ENCODE measurements at places on chromosomes 11 and 22.
A peak's percentile ranks its signal among the peaks of the same experiment; 100 is the strongest.

DNA sequence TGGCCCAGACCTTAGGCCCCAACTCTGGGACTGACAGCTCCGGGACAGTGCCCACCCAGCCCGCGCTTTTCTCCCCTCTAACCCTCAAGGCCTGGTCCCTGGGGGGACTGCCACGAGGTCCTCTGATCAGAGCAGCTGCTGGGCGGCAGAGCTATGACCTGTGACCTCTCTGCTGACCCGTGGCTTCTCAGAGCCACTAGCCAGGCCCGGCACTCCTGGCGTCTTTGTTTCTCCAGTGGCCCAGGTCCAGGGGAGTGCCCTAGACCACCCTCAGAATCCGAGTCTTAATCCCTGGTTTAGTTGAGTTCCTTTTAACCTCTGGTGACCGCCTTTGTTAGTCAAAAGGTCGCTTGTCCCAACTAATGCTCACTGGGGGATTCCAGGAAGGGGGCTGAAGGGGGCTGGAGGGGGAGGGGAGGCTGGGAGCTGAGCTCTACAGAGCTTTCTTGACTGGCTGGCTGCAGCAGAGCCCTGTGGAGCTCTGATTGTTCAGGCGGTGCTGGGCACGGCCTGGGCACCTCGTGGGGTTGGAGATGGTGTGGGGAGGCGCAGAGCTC lies 1.2 kb downstream of the FBLN1 start:
- DNase-seq = no peak

DNA sequence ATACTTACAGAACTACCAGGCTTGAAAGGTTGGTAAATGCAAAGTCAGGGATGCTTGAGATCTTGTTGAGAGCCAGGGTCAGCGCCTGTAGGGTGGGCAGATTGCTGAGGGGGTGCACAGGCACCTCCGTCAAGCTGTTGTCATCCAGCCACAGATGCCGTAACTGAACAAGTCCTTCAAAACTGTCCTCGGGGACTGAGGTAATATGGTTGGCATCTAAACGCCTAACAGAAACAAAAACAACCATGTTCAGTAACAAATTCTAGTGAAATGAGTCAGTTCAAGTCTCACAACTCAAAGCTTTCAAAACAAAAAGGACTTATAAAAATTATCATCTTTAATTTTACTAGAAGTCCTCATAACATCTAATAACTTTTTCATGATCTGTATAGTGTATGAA lies 22.2 kb upstream of the CCDC34 start:
- peak; percentile 62 for DNase-seq

GRCh38 chr11:82871646-82872045 lies 28.6 kb downstream of the PRCP start:
- DNase-seq = no peak

- DNase-seq = peak; percentile 18
These were observed 78.9 kb upstream of the PLET1 start for GRCh38 chr11:112339566-112339965.

- no peak for DNase-seq
These were observed 7.0 kb upstream of the RRM1 start for GRCh38 chr11:4087551-4087950.

DNA sequence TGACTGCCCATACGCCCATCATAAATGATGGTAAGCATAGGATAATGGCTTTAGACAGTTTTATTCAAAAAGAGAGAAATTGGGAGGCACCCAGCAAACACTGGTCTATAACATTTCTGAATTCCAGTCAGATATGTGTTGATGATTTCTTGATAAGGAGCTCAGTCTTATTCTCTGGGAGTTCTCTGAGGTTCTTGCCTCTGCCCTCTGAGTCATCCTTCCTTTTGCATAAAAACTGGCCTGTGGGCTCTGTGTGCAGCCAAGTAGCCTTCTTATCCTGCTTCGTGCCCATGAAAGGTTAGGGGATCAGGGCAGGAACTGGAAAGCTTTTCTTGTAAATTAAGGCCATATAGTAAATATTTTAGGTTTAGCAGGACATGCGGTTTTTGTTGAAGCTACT lies 48.9 kb downstream of the FAR1 start:
- DNase-seq = no peak

DNA sequence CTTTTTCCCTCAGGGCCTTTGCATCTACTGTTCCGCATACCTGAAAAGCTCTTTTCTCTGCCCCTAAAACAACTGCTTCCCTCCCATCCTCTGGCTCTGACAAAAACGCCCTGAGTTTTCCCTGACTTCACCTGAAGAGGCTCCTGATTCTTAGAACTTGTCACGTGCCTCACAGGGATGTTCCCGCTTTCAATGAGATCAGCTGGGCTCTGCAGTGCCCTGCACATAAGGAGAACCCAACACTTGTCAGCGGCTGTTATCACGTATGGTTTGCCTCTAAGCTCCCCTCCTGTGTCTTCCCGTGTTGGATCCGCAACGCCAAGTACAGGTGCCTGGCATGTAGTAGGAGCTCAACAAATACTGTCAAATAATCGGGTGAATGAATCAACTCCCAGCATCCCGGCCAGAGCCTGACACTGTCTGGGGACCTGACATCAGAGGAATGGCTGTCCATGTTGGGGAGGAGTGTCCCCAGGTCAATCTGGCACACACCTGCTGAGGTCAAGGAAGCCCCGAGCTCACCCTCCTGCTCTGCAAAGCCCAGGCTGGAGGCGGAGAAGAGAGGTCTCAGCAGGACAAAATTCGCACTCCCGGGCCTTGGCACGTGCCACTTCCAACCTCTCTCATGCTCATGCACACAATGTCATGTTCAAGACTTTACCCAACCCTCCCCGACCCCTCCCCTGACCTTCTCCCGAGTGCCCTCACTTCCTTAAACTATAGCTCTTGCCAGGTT lies 4.2 kb upstream of the GRK2 start:
- no peak for DNase-seq

DNA sequence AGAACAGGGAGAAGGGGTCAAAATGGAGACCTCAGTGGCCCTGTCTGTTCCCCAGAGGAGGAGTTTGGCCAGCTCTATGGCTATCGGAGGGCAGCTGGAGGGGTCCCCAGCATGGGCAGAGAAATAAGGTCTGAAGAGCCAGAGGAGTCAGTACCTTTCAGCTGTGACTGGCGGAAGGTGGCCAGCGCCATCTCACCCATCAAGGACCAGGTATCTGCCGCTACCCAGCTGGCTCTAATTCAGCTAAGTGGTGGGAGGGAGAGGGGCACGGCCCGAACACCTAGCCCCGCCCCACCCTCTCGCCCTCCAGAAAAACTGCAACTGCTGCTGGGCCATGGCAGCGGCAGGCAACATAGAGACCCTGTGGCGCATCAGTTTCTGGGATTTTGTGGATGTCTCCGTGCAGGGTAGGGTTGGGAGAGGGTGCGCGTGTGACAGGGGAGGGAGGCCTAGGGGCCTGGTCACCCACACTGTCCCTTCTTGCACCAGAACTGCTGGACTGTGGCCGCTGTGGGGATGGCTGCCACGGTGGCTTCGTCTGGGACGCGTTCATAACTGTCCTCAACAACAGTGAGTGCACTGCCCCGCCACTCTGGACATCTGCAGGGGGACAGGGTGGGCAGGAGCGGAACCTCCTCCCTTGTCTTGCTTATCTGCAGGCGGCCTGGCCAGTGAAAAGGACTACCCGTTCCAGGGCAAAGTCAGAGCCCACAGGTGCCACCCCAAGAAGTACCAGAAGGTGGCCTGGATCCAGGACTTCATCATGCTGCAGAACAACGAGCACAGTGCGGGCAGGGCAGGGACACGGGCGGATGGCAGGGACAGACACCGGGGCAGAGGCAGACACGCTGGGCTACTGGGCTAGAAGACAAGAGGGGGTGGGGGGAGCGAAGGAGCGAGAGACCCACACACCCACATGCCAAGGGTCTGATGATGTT lies 2.8 kb downstream of the CTSW start:
- no peak for DNase-seq

- no peak for DNase-seq
These were observed 180.9 kb downstream of the KIF18A start for GRCh38 chr11:27926981-27927481.

DNA sequence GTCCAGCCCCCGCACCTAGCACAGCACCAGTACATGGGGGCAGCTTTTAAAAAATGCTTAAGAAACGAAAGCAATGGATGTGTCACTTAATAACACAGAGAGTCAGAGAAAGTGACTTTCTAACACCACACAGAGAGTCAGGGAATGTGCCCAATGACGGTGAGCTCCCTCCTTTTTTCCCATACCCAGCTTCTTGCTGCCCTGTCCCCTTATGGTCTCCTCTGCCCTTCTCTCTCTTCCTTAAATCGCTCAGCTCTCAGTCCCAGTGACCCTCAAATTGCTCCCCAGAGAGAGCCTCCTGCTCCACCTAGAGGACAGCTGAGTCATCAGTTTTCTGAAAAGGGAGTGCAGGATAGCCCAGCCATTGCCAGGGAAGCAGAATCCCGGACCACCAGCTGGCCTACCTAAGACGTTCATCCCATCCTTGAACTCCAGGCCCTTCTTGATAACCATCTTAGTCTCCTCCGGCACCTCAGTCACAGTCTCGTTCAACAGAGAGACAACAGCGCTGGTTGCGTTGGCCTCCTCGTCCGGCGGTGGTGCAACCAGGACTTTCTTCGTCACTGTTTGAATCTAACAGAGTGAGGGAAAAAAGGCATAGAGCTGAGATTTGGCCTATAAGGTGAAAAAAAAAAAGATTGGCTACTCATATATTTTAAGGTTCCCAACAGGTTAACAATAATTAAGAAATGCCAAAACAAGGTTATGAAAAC lies 113.5 kb downstream of the SLC1A2 start:
- DNase-seq = no peak

DNA sequence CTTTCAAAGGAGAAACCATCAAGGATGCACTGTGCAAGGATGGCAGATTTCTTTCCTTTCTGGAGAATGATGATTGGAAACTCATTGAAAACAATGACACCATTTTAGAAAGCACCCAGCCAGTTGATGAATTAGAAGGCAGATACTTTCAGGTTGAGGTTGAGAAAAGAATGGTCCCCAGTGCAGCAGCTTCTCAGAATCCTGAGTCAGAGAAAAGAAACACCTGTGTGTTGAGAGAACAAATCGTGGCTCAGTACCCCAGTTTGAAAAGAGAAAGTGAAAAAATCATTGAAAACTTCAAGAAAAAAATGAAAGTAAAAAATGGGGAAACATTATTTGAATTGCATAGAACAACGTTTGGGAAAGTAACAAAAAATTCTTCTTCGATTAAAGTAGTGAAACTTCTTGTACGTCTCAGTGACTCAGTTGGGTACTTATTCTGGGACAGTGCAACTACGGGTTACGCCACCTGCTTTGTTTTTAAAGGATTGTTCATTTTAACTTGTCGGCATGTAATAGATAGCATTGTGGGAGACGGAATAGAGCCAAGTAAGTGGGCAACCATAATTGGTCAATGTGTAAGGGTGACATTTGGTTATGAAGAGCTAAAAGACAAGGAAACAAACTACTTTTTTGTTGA lies 9.8 kb downstream of the FAM111A start:
- DNase-seq = no peak

DNA sequence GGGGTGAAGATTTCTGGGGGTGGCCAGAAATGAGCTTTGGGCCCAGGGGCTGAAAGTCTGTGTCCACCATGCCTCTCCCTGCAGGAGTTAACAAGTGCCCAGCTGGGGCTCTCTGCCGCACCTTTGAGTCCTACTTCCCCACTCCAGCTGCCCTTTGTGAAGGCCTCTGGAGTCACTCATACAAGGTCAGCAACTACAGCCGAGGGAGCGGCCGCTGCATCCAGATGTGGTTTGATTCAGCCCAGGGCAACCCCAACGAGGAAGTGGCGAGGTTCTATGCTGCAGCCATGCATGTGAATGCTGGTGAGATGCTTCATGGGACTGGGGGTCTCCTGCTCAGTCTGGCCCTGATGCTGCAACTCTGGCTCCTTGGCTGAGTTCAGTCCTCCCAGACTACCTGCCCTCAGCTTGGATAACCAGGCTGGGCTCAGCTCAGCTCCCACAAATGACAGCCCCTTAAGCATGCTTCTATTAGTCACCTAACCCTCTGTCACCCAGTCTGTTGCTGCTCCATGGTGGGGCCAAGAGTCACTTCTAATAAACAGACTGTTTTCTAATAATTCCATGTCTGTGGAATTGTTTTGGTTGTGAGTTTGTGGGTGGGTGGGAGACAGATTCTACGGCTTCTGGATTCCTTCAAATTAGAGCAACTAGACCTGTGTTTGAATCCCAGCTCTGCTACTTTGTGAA lies 3.0 kb upstream of the INPPL1 start:
- peak; percentile 59 for DNase-seq

DNA sequence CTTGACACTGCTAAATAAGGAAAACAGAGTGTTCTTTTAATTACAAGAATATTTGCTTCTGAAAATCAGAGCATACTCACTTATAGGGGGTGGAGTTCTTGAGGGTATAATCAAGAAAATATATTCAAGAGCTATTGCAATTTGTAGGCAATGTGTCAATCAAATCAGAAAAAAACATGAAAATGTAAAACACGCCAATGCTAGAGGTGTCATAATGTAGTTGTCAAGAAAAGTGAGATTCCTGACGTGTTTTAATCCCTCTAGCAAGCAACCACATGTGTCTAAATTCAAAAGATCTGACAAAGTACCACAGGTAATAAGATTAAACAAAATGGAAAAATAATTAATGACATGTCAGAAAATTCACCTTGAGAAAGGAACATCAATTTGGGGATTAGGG lies 1440.7 kb upstream of the RAG2 start:
- DNase-seq = no peak

DNA sequence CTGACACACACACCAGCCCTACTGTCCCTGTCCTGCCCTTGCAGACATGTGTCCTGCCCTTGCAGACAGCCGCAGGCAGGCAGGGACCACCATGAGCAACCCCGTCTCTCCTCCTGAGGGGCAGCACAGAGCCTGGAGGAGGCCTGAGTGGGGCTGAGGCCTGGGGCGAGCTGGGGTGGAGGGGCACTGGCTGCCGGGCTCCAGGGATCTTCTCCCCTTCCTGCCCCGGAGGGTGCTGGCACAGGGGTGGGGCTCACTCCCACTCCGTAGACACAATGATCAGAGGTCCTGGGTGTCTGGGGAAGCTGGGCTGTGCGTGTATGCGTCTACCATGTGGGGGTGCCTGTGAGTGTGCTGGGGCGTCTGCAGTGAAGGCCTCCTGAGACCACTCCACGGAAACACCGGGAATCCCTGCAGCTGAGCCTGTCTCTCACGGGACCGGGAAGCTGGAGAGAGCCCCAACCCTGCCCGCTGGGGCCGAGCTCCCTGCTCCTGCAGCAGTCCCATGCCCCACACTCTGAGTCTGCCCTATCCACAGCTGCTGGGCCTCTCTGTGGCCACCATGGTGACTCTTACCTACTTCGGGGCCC lies 588 bp downstream of the TSPAN32 start:
- peak; percentile 59 for DNase-seq

GRCh38 chr11:13000116-13000515 lies 9.0 kb upstream of the RASSF10 start:
- DNase-seq = no peak

- no peak for DNase-seq
These were observed 3.2 kb downstream of the TH start for GRCh38 chr11:2168286-2169004.

GRCh38 chr11:67484847-67485311 lies 2.1 kb downstream of the AIP start:
- DNase-seq = no peak

DNA sequence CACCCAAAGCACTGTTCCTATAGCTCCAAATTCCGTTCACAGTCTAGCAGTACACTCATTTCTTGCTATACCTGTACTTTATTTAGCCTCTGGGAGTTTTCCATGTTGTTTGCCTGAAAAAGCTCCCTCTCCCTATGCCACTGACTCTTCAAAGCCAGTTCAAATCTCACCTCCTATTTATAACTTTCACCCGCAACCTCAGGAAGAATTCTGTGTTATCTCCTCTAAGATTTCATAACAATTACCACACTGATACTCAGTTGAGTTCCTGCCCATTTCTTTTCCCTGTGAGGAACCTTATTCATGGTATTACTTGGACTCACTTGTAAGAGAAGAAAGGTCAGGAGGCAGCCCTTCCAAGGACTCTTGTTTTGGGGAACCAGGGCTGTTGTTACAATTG lies 25.2 kb downstream of the GDPD4 start:
- DNase-seq = no peak

- DNase-seq = no peak
These were observed 34.0 kb downstream of the FLI1 start for GRCh38 chr11:128727796-128728431.

Data from right atrium auricular region (tissue), 2 donors.